ENCODE measurements at places on chromosomes 6 and 20.

DNA sequence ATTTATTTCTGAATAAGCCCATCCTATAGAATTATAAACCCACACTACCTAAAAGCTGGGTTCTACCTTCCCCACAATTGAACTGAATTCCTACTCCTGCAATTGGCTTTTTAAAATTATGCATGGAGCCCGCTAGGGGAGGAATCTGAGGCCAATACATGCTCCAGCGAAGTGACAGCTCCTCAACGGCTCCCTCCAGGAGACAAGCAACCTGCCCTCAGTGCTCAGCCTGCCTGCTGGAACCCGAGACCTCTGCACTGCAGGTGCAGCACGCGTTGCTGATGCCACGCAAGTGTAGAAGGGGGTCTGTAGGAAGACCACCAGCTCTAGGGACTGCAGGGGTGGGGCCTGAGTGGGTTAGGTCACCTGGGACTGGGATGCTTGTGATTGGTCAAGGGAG, 170.2 kb upstream of the CDYL start:
- no peak for DNase-seq

DNA sequence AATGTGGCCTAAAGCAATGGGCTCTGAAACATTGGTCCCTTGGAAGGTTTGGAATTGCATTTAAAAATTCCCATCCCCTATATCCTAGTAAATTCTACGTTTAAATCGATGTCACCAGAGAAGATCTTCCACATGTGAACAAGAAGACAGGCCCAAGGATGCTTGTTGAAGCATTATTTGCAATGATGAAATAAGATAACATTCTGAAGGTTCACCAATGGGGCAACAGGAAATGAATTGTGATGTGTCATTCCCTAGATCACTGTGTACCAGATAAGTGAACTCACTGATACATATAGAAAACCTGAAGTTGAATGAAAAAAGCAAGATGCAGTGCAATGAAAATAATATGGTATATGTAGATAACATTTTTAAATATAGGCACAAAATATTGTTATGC, 464.3 kb upstream of the BTBD3 start:
- DNase-seq = no peak

DNA sequence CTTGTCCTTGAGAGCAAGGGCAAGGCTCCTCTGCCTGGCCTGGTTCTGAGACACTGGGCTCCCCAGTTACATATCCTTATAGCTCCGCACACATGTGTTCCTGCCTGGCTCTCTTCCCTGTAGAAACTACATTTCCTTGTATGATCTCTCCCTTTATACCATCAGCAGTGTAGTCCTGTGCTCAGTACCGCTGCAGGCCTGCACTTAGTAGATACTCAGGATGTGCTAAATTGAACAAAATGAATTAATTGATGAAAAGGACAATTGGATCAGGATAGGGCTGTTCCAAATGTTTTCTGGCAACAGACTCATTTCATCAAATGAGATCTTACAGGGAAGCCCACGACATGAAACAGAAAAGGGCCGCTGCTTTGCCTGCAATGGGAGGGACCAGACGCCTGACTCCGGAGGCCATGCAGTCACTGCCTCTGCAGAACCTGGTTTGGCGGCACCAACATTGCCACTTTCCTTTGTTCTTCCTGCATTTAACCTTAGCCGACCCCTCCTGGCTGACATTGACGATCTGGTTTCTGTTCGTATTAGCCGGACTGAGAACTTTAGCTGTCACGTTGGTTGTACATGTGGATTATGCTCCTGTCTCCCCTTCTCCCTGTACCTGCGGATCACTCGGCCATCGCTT, 53.3 kb downstream of the CHMP4B start:
- DNase-seq = no peak

GRCh38 chr6:122868137-122868536, 79.1 kb downstream of the SMPDL3A start:
- DNase-seq = no peak

Measured in Caco-2 (cell line).